Activated T-cell treated with anti-CD3 and anti-CD28 coated beads, Interleukin-2, amount 50 U/mL, for 1 hour (primary cell): ENCODE measurements at places on chromosomes 3 and 15.

- no peak for DNase-seq
Measured at GRCh38 chr3:113773381-113773780, 26.5 kb downstream of the ATP6V1A start.

DNA sequence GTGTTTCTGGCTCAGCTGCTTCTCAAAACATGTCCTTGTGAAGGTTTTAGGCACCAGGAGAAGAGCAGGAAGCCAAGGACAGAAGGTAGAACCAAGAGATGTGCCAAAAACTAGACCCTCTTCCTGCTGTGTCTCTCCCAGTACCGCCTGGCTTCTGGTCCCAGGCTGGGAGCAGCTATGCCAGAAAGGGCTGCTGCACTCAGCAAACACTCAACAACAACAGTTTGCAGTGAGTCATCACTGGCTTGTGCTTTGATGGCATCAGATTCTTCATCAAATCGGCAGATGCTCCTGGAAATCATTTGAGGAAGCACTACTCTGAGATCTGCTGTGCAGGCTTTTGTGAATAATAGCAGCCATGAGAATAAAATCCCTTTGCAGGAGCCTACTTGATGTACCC is 63.2 kb downstream of the DGKG start:
- DNase-seq: no peak

- no peak for DNase-seq
Measured at GRCh38 chr15:49314716-49315115, 108.3 kb upstream of the FGF7 start.

DNA sequence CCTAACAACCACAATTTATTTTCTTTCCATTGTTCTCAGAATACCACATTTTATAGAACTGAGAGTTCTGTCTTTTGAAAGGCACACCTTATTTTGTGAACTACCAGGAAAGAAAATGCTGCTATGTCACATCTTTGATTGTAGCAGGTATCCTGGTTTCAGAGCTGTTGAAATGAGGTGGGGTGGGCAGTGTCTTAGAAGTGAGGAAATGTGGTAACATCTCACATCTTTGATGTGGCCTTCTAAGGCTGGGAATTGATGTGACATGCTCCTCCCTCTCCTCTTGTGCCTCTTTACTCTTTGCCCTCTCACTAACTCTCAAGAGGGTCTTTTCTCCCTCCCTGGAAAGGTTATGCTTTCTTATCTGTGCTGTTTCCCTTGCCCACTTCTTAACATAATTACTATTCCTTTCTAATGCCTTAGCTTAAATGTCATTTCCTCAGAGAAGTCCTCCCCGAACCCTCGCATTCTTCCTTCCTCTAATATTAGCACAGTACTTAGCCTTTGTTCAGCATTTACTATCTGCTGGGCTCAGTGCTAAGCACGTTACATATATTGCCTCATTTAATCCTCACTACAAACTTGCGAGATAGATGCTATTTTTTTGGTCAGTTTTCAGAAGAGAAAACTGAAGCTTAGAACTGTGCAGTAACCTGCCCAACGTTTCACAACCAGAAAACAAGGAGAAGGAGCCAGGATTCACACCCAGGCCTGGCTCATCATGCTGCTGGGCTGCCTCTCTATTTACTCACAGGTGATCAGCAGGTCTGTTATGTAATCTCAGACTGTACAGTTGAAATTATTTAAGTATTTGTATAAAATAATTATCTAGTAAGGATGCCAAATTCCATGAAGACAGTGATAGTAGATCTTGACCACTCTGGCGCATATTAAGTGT is 24.0 kb upstream of the SPTSSB start:
- DNase-seq: no peak
